ENCODE measurements at places on chromosomes 3 and 15.

GRCh38 chr3:53225651-53226050 is 30.2 kb downstream of the TKT start:
- no peak for DNase-seq

GRCh38 chr3:50661321-50661837 is 13.3 kb upstream of the DOCK3 start:
- DNase-seq = no peak

GRCh38 chr3:164209363-164209762 is 868.9 kb downstream of the SI start:
- no peak for DNase-seq

DNA sequence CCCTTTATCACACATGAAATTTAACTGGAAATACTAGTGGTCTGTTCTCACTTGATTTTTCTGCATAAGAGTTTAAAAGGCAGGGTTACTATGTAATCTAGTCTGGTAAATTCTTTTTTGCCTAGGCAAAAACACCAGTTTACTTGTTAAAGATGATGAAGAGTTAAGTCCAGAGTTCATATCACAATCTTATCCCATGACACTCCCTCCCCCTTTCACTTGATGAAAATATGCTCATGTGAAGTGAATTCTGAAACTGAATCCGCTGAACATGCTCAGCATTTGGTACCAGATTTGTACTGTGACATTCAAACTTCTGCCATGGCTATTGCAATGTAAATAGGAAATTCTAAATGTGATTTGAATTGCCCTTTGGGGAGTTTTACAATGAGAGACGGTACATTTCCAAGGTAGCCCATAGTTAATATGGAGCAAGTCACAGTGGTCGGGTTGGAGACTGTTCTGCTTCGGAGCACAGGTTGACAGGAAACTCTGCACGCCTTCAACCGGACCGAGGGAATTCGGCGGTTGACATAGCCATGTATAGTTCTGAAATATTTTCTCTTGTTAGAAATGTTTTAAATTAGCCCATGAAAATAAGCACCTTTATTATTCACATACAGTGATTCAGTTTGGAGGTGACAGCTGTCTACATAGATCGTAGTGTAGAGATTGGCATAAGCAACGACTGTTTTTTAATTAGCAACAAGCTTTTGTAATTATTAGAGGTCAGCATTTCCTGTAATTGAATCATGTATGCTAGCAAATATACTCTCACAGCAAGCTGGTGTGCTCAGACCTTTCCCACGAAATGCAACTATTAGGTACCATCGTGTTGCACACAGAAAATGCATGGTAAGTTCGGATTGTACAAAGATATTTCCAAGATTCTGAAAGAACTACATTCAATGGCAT is 768.6 kb upstream of the GOLIM4 start:
- no peak for DNase-seq

GRCh38 chr15:43165801-43166325 is 19.3 kb upstream of the CCNDBP1 start:
- no peak for DNase-seq

DNA sequence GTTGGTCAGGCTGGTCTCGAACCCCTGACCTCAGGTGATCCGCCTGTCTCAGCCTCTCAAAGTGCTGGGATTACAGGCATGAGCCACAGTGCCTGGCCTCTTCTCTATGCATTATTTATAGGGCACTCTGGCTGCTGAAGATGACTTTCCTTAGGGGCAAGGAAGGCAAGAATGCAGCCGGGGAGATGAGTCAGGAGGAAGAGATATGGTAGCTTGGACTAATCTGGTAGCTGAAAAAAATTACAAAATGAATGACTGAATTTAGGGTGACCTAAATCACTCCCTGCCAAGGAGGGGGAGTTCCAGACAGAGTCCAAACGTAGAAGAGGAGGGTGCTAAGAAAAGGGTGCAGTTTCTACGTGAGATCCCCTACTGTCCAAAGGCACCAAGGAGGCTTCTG is 14.2 kb downstream of the RHCG start:
- peak; percentile 42 for DNase-seq

GRCh38 chr15:90142216-90143165 is 40.2 kb upstream of the IDH2 start:
- DNase-seq = no peak

- DNase-seq = no peak
Observed at GRCh38 chr15:45134682-45135604, 5.1 kb downstream of the DUOX1 start.

DNA sequence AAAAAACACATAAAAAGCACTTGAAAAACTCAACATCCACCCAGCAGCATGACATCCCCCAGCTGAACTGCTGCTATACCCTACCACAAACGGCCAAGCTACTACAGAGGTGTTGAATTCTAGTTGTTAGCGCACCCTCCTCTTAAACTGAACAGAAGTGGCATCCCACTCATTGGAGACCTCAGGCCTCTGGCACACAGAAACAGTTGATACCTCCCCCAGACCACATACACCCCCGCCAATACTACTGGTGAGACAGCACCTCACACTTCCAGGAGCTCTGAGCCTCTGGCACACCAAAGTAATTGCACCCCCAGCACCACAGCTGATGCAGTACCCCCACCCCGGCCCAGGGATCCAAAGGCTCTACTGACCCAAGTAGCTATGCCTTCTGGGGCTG is 190.2 kb downstream of the SCAPER start:
- no peak for DNase-seq

DNA sequence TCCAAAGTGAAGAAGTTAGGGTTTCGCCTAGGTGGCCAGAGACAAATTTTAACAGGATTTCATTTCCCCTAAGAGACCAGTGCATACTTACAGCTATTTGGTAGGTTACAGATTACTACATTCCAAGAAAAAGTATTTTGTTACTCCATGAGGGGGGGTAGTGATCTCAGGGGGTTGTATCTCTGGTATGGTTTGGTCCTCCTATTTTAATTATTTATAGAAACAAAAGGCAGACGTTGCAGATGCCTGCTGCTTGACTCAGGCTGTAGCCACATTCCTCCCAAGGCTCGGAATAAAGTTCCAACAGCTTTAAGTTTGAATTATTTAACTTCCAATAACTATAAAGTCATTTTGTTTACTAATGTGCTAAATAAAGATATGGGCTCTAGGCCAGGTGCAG is 1.3 kb upstream of the TRIM59 start:
- DNase-seq = peak; percentile 91

GRCh38 chr15:70214276-70214675 is 116.6 kb upstream of the TLE3 start:
- no peak for DNase-seq

DNA sequence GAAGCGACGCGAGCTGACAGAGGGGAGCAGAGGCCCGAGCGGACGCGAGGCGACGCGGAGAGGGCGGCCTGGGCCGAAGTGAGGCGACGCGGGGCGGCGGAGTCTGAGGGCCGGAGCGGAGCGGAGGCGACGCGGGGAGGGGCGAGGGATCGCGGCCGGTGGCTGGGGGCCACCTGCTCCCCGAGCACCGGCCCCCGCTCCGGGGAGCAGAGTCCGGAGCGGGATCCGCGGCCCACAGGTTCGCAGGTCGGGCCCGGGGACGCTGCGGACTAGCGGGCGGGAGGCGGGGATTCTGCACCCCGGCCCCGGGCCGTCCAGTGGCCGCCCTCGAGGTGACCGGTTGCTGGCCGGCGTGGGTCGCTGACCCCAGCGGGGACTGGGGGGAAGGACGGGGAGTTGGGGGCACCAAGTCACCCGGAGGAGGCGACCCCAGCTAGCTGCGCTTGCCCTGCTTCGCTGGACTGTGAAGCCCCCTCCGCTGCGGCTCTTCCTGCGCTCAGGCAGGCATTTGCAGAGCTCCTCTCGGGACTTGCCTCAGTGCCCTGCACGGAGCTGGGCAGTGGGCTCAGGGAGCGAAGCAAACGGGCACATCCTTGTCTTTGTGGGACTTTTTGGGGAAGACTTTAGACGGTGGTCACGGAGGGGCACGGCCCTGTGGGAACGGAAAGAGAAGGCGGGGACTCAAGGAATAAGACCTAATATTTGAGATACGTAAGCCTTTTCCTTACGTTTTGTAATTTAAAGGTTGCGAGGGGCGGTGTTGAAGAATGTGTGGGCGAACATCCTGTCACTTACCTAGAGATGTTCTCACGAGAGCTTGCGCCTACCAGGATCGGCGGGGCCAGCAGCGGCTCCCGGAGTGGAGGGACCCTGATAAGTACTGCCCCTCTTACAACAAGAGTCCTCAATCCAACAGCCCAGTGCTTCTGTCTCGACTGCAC is 566 bp downstream of the HMCES start:
- DNase-seq = peak; percentile 50

- DNase-seq = no peak
Observed at GRCh38 chr3:65809641-65810150, 229.0 kb downstream of the MAGI1 start.

GRCh38 chr3:179133575-179133974 is 14.6 kb upstream of the PIK3CA start:
- no peak for DNase-seq

DNA sequence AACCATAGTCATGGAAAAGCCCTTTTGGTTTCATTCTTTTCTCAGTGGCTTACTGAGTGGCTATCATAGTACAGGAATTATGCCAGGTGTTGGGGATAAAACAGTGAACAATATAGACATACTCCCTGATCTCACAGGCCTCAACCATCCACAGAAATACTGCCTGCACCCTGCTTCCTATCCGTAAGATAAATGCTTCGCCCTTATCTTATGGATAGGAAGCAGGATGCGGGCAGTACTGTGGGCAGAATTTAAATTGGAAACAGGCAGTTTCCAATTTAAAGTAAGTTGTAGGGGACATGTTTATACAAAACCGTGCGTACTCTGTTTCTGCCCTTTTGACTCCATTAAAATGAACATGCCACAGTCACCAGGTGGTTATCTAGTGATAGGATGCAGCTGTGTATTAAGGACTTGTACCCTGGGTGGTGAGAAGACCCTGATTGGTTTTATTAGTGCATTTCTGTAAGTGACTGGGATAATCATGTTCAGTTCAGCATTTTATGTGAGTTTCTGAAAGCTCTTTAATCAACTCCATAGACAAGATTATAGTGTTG is 141.8 kb upstream of the BHLHE40 start:
- DNase-seq = no peak

- peak; percentile 73 for DNase-seq
Observed at GRCh38 chr3:52153389-52154096, 680 bp downstream of the POC1A start.

DNA sequence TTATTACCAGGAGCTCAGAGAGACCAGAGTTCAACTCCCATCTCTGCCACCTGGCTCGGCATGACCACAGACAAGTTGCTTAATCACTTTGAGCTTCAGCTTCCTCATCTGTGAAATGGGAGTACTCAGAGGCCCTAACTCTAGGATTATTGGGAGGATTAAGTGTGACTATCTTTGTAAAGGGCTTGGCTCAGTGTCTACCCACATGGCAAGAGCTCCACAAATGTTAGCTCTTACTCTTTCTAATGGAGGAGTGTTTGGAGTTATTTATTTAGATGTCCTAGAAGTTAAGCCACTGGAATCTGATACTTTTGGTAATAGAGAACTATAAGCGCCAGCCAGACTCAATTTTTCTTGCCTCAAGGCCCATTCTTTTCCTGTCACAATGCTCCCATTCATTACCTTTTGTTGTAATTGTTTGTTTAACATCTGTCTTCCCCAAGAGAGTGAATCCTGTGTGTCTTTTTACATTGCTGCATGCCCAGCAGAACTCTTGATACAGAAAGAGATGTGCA is 12.3 kb upstream of the LMCD1 start:
- no peak for DNase-seq

GRCh38 chr15:35166730-35167359 is 81.8 kb upstream of the NANOGP8 start:
- no peak for DNase-seq

GRCh38 chr3:167882057-167882667 is 146.6 kb downstream of the SERPINI1 start:
- peak; percentile 49 for DNase-seq

DNA sequence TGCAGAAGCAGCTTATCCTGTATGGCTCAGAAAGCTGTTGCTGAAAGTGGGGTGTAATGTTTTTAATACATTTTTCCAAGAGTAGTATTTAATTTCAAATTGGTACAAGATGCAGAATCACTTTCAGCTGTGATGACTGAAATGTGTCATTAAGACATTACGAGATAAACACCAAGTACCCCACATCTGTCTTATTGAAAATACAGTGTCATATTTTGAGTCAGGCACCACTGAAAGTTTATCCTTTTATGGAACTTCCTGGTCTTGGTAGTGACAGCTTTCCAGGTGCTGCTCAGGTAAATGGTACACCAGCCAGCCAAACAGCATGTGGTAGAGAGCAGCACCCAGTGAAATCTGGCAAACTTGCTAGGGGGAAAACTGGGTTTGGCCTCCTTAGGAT is 16.9 kb downstream of the ASTE1 start:
- no peak for DNase-seq

GRCh38 chr3:98328933-98329332 is 24.7 kb upstream of the OR5K4 start:
- DNase-seq = no peak

DNA sequence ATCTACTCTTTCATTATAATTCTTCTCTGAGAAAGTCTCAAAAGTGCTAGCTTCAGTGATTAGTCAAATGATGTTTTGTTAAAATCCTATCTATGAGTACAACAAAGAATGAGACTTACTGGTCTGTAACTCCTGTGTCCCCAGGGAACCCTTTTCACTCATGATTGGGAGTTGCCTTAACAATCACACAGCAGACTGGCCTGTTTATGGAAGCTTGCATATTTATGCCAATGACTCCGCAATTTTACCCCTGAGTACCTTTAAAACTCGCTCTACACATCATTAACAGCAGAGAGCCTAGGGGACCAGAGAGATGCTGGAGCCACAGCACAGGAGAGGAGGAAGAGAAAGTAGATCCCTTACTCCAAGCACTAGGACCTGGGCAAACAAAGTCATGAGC is 628.1 kb downstream of the IGSF11 start:
- DNase-seq = no peak
